Cardiac fibroblast (primary cell): ENCODE measurements at places on chromosomes 13 and 19.

DNA sequence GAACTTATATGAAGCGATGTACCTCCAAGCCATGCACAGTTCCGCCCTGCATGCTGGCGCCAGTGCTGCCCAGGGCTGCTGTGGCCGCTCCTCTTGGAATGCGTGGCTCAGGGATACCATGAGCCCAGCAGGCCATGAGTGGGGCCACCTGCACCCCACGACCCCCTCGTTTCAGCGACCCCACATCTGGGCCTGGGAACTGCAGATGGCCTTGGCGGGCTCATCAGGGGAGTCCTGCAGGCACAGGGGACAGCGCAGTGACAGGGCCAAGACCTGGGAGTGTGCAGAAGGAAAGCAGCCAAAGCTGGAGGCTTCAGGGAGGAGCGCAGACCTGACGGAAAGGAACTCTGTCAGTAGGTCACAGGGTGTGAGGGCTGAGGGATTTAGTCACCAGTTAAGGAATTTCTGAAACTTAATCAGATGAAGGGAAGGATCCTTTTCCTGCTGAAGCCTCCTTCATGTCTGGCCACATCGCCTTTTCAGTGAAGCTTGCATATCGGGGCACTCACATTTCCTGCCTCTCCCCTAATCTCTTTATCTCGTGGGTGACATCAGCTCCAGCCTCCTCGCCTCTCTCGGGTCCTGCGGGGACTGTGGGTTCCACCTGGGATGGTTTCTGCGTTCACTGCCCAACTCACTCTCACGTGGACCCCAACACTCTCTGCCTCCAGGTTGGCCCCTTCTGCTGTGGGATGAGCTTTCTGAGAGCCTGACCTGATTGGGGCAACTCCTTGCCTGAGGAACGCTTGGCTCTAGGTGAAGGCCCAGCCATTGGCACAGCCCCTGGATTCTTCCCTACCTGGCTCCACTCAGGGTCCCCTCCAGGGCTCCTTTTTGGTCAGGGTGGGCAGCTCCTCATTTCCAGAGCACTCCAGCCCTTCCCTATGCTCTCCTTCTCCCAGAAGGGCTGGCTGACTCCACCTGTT, 123.5 kb downstream of the CRYL1 start:
- DNase-seq, result peak; percentile 44

GRCh38 chr13:27526516-27526915, 76.2 kb upstream of the MTIF3 start:
- DNase-seq, result no peak

DNA sequence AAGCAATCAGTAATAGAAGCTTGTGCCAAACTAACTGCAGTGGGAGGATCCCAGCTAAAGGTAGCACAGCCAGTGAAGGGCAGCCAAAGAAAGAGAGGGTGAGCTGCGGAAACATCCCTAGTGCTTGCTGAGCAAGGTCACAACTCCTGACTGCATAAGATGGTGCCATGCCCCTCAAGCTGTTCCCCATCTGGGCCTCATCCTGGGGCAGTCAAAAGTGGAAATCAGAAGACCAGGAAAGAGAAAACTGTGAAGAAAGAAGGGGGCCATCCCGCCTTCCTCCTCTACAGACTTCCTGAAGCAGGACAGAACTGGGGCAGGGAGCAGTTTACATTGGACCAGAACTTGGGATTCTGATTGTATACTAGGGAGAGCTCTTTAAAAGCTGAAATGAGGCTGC, 159.2 kb downstream of the TNFSF13B start:
- DNase-seq, result no peak

- DNase-seq, result no peak
Observed at GRCh38 chr13:59494151-59494550, 669.6 kb downstream of the DIAPH3 start.

GRCh38 chr13:78770601-78771000, 111.6 kb upstream of the OBI1 start:
- DNase-seq, result no peak

- DNase-seq, result no peak
Observed at GRCh38 chr19:11483366-11484111, 2.7 kb upstream of the ELAVL3 start.

- no peak for DNase-seq
Observed at GRCh38 chr19:33282036-33282671, 20.2 kb downstream of the CEBPA start.

DNA sequence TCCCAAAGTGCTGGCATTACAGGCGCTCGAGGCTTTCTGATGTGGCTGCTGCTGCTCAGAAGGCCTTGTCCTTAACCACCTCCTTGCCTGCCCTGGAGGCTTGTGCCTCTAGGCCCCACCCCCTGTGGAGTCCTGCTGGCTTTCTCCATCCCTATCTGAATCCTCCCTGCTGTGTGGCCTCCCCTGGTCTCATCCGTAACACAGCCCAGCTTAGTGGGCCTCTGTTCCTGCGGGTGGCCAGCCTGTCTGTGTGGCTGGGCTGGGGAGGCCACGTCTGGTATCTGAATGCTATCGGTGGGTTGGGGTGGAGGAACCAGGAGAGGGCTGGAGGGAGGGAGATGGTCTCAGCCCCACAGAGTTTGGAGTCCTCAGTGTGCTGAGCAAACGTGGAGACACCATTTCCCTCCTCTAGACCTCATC, 4.7 kb downstream of the RPL28 start:
- no peak for DNase-seq

- DNase-seq, result peak; percentile 82
Observed at GRCh38 chr13:43905435-43906031, 25.8 kb downstream of the LACC1 start.

GRCh38 chr19:50899569-50899968, 11.6 kb downstream of the KLK4 start:
- DNase-seq, result no peak

GRCh38 chr13:112145551-112146360, 78.8 kb downstream of the SOX1 start:
- no peak for DNase-seq

DNA sequence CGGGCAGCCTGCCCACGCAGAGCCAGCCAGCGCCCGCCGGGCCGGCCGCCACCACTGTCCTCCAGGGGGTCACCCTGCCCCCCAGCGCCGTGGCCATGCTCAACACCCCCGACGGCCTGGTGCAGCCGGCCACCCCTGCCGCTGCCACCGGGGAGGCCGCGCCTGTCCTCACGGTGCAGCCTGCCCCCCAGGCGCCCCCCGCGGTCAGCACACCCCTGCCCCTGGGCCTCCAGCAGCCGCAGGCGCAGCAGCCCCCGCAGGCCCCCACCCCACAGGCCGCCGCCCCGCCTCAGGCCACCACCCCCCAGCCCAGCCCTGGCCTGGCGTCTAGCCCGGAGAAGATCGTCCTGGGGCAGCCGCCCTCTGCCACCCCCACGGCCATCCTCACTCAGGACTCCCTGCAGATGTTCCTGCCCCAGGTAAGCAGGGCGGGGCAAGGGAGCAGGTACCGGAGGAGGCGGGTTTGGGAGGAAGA, 32.3 kb upstream of the EHD2 start:
- no peak for DNase-seq

DNA sequence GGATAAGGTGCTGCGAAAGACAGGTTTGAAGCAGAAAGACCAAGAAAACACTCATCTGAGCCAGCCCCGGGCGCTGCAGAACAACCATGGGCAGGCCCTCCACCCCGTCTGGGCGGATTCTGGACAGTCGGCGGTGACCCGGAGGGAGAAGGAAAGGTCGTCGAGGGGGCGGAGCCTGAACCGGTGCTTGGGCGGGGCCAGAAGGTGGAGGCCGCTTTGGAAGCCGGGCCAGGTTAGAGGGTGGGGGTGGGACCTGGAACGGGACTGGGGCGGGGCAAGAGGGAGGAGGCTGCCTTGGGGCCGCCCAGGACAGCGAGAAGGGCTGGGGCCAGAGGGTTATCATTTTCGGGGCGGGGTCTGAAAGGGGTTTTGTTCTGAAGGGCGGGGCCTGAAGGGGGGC, 5.0 kb upstream of the ZNF765 start:
- no peak for DNase-seq

DNA sequence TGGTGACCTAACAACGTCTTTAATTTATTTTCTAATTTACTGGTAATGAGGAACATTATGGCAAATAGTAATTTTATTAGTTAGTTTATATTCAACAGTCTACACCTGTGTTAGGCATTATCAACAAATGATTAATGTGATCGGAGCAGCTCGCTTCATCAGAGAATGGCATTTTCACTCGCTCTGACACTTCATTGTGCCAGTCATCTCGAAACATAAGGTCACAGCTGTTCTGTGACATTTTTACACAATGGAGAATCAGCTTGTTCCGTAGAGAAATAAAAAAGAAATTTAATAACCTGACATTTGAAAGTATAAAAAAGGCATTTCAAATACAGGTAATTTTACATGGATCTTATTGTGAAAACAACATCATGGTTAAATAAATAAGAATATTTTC, 858.4 kb downstream of the SLITRK6 start:
- DNase-seq, result no peak
